Epithelial cell of proximal tubule (primary cell): ENCODE measurements at places on chromosomes 6 and 20.

- no peak for DNase-seq
These were observed 14.6 kb downstream of the TMEM151B start for GRCh38 chr6:44284867-44285266.

DNA sequence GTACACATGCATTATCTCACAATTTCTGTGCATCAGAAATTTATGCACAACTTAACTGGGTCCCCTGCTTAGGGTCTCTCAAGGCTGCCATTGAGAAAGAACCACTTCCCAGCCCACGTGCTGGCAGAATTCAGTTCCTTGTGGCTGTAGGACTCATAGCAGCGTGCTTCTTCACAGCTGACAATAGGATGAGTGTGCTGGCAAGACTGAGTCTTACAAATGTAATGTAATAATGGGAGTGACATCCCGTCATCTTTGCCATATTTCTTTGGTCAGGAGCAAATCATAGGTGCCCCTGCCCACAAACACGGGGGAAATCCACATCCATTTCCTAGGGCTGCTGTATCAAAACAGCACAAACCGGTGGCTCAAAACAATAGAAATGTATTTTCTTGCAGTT is 77.4 kb downstream of the FIG4 start:
- no peak for DNase-seq

- no peak for DNase-seq
These were observed 58.3 kb downstream of the KIF6 start for GRCh38 chr6:39666706-39667489.

DNA sequence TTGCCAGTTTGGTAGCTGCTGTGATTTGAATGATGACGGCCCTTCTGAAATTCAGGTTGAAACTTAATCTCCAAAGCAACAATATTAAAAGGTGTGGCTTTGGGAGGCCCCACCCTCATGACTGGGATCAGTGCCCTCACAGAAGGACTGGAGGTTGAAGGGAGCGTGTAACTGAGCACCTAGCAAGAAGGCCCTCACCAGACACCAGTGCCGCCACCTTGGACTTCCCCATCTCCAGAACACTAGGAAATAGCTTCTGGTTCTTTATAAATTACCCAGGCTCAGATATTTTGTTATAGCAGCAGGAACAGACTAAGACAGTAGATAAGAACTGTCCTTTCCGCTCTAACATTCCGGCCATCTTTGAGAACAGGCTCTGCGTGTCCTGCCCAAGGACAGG is 243.1 kb downstream of the DLL1 start:
- DNase-seq: no peak

- peak; percentile 43 for DNase-seq
These were observed 844 bp upstream of the ABRACL start for GRCh38 chr6:139027620-139028182.

- no peak for DNase-seq
These were observed 18.0 kb upstream of the BHLHE23 start for GRCh38 chr20:63024573-63025392.

- DNase-seq: no peak
These were observed 53.7 kb downstream of the E2F3 start for GRCh38 chr6:20455251-20455940.

GRCh38 chr6:158640519-158640918 is 4.0 kb downstream of the DYNLT1 start:
- no peak for DNase-seq

- no peak for DNase-seq
These were observed 133.0 kb upstream of the ATXN1 start for GRCh38 chr6:16894301-16894700.

GRCh38 chr6:157271911-157272310 is 51.4 kb downstream of the TMEM242 start:
- no peak for DNase-seq
